ENCODE measurements at places on chromosomes 1 and 21.

- peak; percentile 61 for DNase-seq
These were observed 37.1 kb upstream of the ARHGEF10L start for GRCh38 chr1:17502326-17502778.

GRCh38 chr1:119372503-119373086, 4.0 kb downstream of the HAO2 start:
- no peak for DNase-seq

GRCh38 chr1:193131266-193131860, 9.5 kb downstream of the CDC73 start:
- DNase-seq, result no peak

DNA sequence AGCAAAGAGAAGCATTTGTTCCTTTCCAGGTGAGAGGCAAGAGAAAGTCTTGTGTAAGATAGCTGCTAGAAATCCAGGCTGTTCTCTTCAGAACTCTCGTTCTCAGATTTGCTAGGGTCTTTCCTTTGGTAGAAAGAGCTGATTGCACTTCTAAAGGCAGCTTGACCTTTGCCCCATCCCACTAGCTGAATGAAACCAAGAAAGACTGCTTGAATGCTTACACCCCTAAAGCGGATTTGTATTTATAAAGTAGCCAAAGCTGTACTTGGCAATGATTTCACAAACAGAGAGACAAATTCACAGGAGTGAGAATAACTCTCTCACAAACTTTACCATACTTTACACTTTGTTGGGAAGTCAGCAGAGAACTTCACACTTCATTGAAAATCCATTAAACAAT, 424.1 kb downstream of the TTLL7 start:
- no peak for DNase-seq

DNA sequence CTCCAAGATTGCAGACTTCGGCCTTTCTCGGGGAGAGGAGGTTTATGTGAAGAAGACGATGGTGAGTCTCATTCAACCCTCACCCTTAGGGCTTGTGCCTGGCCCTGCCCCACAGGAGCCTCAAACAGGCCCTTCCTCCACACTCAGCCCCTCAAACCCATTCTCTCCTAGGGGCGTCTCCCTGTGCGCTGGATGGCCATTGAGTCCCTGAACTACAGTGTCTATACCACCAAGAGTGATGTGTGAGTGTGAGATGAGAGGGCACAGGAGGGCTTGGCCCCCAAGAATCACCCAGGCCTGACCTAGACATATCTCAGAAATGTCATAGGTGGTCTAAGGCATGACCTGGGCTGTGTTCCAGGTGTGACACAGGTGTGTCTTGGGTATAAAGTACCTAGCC, 18.3 kb upstream of the MPL start:
- no peak for DNase-seq

- no peak for DNase-seq
These were observed 114.5 kb downstream of the KIAA0319L start for GRCh38 chr1:35442734-35443133.

DNA sequence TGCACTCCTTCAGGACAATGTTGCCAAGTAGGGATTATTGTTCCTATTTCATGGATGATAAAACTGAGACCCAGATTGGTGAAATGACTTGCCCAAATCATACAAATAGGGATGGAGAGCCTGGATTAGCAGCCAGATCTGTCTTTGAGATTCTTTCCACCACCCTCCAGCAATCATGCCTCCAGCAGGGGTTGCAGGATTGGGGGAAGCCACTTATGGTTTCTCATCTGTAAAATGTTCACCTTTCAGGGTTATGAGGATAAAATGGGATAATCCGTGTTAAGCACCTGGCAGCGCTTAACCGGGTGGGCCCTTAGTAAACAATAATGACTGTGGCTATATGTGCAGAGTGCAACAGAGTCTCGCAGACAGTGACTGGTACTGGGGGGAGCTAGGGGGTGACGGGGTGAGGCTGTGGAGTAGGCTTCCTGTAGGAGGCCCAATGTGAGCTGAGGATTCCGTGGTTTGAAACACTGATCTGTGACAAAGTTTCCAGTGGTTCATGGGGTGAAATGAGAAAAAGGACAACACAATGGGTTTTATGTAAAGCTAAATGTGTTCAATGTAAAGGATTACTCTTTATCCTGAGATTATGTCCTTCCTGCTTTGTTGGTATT, 33.7 kb upstream of the FOXO6 start:
- no peak for DNase-seq

GRCh38 chr1:217586586-217586985, 44.3 kb downstream of the GPATCH2 start:
- no peak for DNase-seq

- DNase-seq, result no peak
These were observed 12.6 kb downstream of the RIMKLA start for GRCh38 chr1:42392967-42393848.

- DNase-seq, result no peak
These were observed 21.0 kb upstream of the IFFO2 start for GRCh38 chr1:18977428-18977827.

- no peak for DNase-seq
These were observed 36.6 kb downstream of the CD58 start for GRCh38 chr1:116534014-116534739.

DNA sequence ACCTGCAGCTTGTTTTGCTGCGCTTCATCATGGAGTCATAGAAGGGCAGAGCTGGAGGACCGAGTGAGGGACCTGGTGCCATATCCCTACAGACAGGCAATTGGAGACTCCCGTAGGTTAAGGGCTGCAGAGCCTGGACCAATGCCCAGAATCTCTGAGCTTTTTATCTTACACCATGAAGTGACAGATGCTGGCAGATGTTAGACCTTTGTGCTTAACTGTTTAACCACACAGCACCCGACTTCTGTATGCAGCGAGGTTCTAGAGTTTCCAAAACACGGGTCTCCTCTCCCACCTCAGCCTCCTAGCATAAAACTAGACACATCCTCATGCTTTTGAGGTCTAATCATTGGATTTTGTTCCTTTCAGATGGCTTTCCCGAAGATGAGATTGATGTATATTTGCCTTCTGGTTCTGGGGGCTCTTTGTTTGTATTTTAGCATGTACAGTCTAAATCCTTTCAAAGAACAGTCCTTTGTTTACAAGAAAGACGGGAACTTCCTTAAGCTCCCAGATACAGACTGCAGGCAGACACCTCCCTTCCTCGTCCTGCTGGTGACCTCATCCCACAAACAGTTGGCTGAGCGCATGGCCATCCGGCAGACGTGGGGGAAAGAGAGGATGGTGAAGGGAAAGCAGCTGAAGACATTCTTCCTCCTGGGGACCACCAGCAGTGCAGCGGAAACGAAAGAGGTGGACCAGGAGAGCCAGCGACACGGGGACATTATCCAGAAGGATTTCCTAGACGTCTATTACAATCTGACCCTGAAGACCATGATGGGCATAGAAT, 47.6 kb downstream of the B3GALT5 start:
- no peak for DNase-seq

DNA sequence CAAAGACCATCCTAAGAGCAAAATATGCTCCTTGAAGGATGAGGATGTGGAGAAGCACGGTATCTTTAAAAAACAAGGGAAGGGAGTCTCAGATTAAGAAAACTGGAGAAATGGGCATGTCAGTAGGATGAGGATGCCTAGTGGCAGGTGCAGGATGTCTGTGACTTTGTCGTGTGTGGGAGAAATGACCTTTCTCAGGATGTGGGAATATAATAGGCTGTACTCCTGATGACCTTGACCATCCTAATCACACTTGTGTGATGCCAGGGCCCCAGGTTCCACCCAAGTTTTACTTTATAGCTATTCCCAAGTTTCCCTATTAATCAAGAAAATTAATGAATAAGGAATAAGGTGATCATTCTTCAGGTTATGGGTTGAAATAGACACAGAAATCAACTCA, 12.9 kb downstream of the C1orf116 start:
- no peak for DNase-seq

- no peak for DNase-seq
These were observed 17.3 kb downstream of the NOC2L start for GRCh38 chr1:941588-942383.

- no peak for DNase-seq
These were observed 3.8 kb downstream of the JMJD4 start for GRCh38 chr1:227731241-227731677.

DNA sequence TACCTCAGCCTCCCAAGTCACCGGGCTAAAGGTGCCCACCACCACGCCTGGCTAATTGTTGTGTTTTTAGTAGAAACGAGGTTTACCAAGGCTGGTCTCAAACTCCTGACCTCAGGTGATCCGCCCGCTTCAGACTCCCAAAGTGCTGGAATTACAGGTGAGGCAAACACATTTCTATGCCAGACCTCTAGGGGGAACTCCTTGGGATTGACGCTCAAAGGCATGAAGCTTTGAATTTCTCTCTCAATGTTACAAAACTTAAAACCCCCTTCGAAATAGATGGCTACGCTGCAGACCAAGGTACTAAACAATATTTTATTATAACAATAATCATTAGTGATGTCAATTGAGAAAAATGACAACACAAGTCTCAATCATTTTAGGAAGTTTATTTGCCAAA, 330.0 kb downstream of the SETD4 start:
- DNase-seq, result no peak
